Tracheal epithelial cell (primary cell): ENCODE measurements at places on chromosomes 1 and 21. TPM values are rescaled to one million over a fixed set of nuclear protein-coding genes. Genes with fewer than 3 reads are reported as not detected.

CD2 gene
- total RNA-seq = not detected in 2 replicates

LENEP gene
- total RNA-seq = 0.72 TPM in 1 of 2 replicates, not detected in the other

VCAM1 gene
- total RNA-seq = 0.21 and 37.8 TPM in 2 replicates

ACTN2 gene
- not detected in 2 replicates for total RNA-seq

KLF17 gene
- total RNA-seq = 0.24 TPM in 1 of 2 replicates, not detected in the other

GUCA2B gene
- not detected in 2 replicates for total RNA-seq

AUNIP gene
- 2.2 and 2.8 TPM in 2 replicates for total RNA-seq

KMO gene
- total RNA-seq = 1.2 TPM in 1 of 2 replicates, not detected in the other

GPR3 gene
- 0.24 TPM in 1 of 2 replicates, not detected in the other for total RNA-seq

EPHA2 gene
- 123 and 144 TPM in 2 replicates for total RNA-seq

GLIS1 gene
- 0.24 TPM in 1 of 2 replicates, not detected in the other for total RNA-seq

MOB3C gene
- 6.5 and 7.2 TPM in 2 replicates for total RNA-seq

DNASE2B gene
- total RNA-seq = not detected in 2 replicates

AK2 gene
- total RNA-seq = 225 and 302 TPM in 2 replicates

PLA2G2D gene
- not detected in 2 replicates for total RNA-seq

S100A7 gene
- total RNA-seq = 1.4 TPM in 1 of 2 replicates, not detected in the other

CHRM3 gene
- total RNA-seq = 0.21 and 0.48 TPM in 2 replicates

ZCCHC17 gene
- total RNA-seq = 31.1 and 33.3 TPM in 2 replicates

NIBAN1 gene
- 41.2 and 87.8 TPM in 2 replicates for total RNA-seq

COL24A1 gene
- total RNA-seq = under 0.01 TPM in 1 of 2 replicates, not detected in the other

CFAP107 gene
- total RNA-seq = not detected in 2 replicates

BTBD8 gene
- 3.6 and 4.3 TPM in 2 replicates for total RNA-seq
